Activated CD8-positive, alpha-beta memory T cell treated with anti-CD3 and anti-CD28 coated beads for 4 hours (primary cell): ENCODE measurements at places on chromosomes 5 and 9.

- DNase-seq = no peak
These were observed 355.6 kb upstream of the DAB2 start for GRCh38 chr5:39780347-39780746.

GRCh38 chr9:136762915-136763648, 1.2 kb downstream of the LCN15 start:
- DNase-seq = no peak

DNA sequence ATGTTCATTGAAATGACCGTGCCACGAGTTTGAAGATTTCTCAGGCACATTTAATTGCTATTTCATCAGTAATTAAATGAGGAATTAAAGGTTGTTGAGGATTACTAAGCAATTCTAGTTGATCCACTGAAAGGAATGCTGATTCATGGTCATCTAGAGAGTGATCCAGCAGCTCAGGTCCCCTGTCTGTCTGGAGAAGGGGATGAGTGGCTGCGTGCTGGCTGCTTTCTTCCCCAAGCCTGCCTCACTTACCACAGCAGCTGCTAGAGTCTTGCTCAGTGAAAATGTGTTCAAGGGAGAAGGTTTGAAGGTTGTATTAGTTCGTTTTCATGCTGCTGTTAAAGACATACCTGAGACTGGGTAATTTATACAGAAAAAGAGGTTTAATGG, 7.8 kb upstream of the TGFBI start:
- no peak for DNase-seq

DNA sequence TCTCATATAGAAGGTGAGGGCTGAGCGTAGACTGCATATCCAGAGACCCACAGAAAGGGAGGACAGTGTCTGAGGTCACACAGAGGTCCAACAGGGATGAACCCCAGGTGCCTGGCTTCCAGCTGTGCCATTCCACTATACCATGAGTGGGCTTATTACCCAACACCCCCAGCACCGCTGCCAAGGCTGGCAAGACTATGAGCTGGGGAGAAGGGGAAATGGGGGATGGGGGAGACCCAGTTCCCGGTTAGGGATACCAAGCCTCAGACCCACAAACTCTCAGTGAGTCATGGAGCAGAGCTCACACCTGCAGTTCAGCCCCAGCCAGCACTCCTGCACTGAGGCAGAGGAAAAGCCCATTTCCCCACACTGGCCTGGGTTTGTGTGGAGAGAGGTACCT, 106.4 kb downstream of the PSD2 start:
- no peak for DNase-seq

GRCh38 chr9:128304136-128304970, 17.9 kb downstream of the TRUB2 start:
- no peak for DNase-seq

- no peak for DNase-seq
These were observed 100.1 kb upstream of the DHFR start for GRCh38 chr5:80754900-80755299.

DNA sequence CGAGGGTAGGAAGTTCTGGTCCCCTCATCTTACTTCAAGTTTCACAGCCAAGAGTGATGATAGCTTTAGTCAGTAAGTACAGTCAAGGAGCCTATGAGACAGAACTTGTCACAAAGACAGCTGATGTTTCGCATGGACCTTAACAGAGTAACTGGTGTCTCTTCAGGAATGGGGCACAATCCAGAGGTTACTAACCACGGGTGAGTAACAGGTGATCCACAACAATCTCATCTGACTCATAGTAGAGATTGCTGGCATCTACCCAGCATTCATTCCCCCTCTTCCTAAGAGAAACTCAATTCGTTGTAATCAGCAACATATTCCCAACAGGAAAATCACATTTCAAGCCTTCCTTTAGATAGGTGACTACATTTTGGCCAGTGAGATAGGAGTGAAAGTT, 126.7 kb downstream of the SNX18 start:
- DNase-seq = no peak

- DNase-seq = no peak
These were observed 110.4 kb upstream of the ZNF462 start for GRCh38 chr9:106752581-106752980.

GRCh38 chr5:113663879-113664541, 150.5 kb downstream of the YTHDC2 start:
- DNase-seq = no peak

GRCh38 chr5:142930395-142931110, 160.4 kb downstream of the ARHGAP26 start:
- DNase-seq = no peak

GRCh38 chr5:31638345-31638744, 586 bp upstream of the PDZD2 start:
- DNase-seq = no peak

- DNase-seq = no peak
These were observed 36.2 kb upstream of the PTCH1 start for GRCh38 chr9:95552814-95553546.

DNA sequence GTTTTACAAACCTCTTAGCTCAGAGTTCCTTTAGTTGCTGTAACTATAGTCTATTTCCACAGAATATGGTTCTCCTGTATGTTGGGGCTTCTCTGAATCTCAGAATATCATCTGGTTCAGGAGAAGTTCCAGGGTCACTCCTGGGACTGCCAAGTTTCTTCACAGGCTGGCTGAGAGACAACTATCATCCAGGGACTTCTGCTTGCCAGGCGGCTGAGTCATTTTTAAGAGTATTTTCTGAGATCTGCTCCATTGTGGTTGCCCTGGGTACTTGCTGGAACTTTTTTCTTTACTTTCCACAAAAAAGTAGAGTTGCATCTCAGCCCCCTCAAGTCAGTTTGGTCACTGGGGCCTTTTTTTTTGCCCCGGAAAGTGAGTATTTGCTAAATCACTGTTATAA, 566.5 kb downstream of the LRRC70 start:
- no peak for DNase-seq

GRCh38 chr9:70392189-70392588, 22.3 kb downstream of the KLF9 start:
- DNase-seq = no peak

DNA sequence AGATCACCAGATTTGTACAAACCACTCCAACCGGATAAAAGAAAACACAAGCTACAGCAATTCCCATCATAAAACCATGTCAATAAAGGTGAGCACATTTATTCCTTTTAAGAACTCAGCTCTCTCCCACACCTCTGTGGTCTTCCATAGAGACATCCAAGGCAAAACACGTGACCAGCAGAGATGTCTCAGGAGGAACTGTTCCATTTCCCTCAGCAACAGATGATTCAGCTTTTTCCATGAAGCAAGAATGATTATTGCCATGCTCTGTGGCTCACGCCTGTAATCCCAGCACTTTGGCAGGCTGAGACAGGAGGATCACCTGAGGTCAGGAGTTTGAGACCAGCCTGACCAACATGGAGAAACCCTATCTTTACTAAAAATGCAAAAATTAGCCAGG, 15.8 kb downstream of the GZMK start:
- DNase-seq = no peak

DNA sequence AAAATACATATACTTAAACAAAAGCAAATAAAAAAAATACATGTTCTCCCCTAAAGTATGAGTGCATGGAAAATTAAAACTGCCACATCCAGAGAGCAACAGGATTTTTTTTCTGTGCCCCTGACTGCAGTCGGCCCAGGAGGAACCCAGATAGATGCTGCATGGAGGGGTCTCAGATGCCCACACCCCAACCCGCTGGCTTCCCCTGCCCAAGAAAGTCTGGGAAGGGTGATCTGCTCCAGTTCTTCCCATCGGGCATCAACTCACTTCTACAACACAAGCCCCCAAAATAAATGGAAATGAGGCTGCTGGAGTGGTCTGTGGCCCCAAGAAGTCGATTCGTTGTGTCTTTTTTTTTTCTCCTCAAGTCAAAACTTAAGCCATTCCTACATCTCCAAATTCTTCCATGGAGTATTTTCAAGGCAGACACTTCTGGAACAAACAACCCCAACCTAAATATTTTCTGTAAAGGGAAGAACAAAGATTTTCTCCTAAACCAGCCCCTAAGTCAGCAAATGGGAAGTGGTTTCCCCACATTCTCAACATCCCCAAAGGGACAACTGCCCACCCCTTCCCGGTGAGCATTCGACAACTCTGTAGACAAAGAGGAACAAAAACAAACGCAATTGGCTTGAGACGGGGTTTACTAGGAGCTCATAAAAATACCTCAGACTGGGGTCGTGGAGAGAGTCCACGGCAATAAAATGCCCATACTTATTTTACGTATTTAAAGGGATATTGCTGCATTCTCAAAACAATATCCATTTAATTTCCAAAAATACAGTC, 46.7 kb downstream of the ROR2 start:
- DNase-seq = no peak

DNA sequence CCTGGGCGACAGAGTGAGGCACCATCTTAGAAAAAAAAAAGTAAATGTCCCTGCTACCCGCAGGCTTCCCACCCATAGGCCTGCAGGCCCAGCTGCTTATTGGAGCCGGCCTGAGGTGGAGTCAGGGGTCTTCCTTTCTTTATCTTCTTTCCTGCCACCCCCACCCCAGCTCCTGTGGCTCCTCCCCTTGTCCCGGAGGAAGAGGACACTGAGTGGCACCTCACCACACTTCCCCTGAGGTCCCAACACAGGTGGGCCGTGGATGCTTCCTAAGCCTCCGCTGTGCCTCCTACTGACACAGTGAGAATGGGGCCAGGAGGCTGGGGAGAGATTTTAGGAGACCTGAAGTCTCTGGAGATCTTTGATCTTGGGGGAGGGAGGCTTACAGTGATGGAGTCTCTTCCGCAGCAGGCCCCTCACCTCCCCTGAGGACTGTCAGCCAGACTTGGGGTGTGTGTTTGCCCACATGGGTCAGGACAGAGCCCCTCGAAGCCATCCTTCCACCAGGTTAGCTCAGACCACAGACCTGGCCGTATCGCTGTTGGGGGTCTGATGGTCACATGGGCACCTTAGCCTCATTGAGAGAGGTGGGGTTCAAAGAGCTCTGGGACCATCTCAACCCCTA, 135.4 kb upstream of the IER5L start:
- no peak for DNase-seq

DNA sequence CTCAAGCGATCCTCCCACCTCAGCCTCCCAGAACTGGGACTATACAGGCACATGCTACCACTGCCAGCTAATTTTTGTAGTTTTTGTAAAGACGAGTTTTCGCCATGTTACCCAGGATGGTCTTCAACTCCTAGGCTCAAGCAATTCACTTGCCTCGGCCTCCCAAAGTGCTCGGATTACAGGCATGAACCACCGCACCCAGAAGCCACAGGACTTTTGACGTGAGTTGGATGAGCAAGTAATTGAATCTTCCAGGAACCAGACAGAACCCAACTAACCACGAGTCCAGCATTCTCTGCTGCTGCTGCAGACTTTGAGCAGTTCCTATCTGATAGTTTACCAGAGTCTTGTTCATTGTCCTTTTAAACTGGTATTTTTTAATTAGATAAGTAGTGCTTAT, 9.6 kb upstream of the ATP6V0E1 start:
- DNase-seq = no peak

DNA sequence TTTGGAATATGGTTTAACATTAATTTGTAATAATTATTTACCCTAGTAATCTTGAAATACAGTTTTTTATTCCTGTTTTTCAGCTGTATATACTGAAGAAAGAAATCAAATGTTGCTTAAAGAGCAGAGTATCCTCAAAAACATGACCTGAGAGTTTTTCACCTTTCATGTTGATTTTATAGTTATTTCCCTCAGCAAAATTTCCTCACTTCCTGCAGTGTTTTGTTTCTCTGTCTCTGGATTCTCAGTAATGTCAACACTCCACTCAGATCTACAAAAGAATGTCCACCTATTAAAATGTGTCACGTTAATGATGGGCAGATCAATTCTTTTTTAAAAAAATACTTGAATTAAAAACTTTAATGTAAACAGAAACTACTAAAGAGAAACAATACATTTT, 398.3 kb downstream of the ANXA1 start:
- DNase-seq = no peak

- DNase-seq = no peak
These were observed 424.0 kb downstream of the SH3GL2 start for GRCh38 chr9:18002718-18003438.

DNA sequence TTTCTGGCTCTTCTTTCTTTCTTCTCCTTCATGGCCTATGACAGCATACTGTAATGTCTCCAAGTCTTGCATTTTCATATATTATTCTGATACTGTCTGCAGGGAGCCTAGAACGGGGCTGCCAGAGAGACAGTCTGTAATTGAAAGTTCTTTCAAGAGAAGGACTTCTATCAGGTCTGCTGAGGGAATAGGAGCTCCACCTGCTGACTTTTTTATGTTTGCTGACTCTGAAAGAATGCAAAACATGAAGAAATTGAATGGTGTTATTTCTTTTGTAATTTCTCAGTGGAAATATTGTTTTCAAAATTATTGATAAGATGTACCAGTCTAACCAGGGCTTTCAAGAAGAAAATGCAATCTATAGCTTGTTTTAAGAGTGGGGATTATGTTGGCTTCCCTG, 121.9 kb upstream of the RFX3 start:
- no peak for DNase-seq

DNA sequence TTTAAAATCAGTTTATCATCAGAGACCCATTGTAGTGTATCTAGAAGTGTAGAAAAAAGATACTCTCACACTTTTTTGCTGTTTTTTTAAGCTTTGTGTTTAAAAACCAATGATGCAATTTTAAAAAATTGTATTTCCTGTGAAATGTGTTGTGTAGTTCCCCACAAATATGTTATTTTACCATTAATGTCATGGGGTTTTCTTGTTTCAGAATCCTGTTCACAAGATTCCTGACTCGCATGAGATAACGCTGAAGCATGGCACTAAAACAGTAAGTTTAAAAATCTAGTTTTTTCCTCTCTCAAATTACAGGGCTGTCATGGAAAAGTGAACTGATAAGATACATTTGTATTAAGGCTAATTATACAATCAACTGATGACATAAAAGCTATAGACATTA, 58.6 kb downstream of the WDR70 start:
- DNase-seq = no peak

- DNase-seq = no peak
These were observed 82.7 kb downstream of the ATP10B start for GRCh38 chr5:160769301-160769700.

DNA sequence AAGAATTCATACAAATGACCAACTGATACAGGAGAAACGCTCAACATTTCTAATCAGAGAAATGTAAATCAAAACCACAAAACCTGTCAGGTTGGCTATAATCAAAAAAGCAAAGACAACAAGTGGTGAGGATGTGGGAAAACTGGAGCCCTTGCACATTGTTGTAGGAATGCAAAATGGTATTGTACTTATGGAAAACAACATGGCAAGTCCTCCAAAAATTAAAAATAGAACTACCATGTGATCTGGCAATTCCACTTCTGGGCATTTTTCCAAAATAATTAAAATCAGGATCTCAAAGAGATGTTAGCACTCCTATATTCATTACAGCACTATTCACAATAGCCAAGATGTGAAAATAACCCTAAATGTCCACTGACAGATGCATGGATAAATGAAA, 76.1 kb downstream of the FNIP1 start:
- no peak for DNase-seq

DNA sequence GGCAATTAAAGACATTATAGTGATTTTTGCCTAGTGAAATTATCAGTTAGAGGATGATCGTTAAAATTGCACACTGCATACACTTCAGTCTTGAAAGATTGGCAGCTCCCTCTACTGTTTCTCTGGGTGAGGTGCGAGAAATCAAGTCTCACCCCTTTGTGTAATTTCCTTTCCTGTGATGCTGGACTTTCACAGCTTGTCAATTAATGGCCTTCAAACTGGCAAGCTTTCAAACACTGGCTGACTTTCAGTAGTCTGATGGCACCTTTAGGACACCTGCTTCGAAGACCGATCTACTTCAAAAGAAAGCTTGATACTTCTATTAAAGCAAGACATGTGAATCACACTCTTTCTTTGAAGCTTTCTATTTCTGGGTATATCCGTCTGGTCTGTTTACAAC, 706.7 kb upstream of the PTPRD start:
- DNase-seq = no peak

- DNase-seq = no peak
These were observed 767 bp upstream of the ZDHHC11 start for GRCh38 chr5:851553-851952.
